ENCODE measurements at places on chromosomes 16 and 17.

GRCh38 chr16:53309457-53309856 lies 124.8 kb upstream of the RBL2 start:
- DNase-seq = no peak

GRCh38 chr16:68275611-68276191 lies 11.4 kb downstream of the SLC7A6 start:
- no peak for DNase-seq

DNA sequence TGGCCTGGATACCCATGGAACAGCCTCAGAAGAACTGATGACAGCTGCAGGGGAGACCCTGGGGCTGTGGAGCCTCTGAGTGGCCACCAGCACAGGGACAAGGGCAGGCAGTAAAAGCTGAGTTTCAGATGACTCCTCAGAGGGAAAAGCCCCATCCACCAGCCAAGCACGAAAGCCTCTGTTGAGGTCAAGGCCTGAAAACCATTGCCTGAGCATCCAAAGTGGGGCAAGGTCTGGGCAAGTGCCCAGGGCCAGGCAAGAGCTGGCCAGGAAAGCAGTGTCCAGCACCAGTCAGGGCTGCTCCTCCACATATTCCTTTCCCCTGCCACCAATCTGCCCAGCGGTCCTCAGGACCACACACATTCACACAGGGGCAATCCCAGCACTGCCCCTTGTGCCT lies 16.4 kb downstream of the ATP6V0D1 start:
- DNase-seq = no peak

DNA sequence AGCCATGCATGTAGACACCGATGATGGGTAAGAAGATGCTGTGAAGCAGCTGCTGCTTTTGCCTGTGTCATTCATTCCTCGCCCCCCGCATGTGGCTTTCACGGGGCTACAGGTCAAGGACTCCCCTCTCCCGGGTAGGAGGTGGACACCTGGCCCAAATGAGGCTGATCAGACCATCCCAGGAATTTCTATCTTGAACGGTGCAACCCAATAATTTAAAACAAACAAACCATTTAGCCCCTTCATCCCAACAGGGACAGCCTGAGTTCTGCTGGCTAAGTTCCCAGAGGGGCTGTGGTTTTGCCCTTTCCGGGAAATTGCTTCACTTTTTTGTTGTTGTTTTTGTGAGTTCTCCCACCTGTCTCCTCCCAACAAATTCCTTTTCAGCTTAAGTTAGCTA lies 137.7 kb upstream of the CDH5 start:
- no peak for DNase-seq

DNA sequence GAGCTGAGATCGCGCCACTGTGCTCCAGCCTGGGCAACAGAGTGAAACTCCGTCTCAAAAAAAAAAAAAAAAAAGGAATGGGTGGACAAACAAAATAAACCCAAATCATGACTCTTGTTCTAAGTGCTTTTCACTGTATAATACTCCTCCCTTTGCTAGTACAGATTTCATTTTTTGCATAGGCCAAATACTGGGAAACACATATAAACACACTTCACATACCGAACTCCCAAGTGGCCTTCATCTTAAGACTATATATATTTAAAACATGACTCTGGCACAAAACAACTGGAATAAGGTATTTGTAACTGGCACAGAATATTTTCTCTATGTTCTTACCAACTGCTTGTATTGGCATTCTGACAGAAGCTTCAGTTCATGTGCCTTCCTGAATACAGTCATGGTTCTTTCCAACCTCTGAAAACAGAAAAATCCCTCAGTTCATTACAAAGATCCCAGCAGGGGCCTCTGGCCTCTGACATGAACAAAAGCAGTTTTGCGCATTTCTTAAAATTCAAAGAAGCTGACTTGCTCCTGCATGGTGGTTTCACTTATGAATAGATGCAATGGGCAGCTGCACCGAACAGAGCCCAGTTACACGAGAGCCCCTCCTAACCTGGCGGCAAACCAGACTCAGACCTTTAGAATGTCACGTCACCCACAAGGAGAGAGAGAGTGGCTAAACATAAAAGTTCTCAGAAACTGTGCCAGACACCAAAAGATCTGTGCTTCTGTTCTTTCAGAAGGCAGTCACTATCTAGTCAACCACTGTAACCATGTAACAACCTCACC lies 19.1 kb upstream of the COPRS start:
- DNase-seq = no peak

- no peak for DNase-seq
These were observed 59.8 kb downstream of the ANKFN1 start for GRCh38 chr17:56213031-56213430.

DNA sequence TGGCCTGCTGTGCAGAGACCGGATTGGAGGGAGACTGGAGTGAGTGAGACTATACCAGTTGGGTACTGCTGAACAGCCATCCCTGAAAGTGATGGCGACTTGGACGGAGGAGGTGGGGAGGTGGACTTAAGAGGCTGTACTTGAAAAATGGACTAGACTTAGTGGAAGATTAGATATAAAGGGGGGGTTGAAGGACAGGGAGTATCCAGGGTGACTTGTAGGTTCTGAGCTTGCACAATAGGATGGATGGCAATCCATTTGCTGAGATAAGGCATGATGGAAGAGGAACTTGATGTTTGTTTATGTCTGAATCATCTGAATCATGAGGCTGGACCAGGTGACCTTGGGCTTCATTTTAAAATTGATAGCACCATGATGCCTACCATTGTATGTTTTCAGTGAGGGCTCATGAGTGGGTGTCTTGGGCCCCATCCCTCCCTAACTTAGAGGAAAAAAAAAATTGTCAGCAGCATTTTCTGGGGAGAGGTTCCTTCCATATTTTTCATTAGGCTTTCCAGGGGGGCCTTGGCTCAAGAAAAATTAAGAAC lies 41.2 kb downstream of the PRKCA start:
- no peak for DNase-seq

DNA sequence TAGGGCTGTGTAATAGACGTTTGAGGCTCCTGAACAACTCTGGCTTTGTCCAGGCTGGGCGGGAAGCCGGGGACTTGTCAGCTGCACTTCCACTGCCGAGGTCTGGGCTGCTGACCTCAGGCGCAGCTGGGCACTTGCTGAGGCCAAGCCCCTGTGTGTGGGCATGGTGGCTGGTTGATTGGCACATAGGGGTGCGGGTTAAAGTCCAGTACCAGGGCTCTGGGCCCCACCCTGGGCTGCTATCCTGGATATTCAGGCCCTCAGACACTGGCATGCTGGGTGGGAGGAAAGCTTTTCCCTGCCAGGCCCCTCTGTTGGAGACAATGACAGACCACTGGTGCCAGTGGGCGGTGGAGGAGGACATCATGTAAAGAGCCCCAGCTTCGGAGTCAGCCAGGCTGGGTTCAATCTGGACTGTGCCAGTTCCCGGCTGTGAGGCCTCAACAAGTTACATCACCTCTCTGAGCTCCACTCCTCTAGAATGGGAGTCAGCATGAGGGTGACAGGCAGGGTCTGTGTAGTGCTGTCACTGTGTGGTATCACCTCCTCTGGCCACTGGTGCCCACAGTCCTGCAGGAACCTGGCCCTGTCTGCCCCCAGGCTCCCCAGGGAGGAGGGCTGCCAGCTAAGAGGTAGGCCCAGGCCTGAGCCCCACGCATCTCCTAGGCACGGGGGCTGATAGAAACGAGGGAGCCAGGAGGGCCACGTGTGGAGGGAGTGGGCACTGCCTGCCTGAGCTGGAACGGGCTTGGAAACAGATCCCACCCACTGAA lies 42.5 kb downstream of the PSME3IP1 start:
- no peak for DNase-seq

GRCh38 chr16:11208916-11209665 lies 46.9 kb downstream of the SOCS1 start:
- no peak for DNase-seq

DNA sequence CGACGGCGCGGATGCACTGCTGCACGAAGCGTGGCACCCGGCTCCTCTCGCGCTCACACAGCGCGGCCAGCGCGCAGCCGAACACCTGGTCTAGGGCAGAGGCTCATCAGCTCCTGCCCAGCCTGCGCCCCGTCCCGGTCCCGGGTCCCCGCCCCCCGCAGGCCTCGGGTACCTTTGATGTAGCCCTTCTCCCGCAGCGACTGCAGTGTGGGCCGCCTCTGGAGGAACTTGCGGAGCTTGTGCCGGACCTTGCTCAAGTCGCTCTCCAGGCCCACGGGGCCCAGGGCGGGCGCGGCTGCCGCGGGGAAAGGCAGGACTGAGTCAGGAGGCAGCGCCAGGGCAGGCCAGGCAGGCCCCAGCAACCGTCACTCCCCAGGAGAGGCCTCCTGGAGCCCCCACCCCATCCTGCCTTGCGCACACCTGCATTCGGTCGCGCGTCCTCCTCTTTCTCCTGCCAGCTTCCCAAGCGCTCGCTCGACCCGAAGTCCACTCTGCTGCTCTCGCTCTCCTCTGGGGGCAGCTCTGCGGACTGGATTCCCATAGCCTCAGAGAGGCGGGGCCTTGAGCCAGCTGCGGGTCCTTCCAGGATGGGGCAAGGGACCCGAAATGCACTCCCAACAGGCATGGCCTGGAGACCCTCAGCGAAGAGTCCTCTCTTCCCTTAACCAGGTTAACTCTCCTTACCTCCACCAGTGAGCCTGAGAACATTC lies 36.0 kb downstream of the ARHGAP27 start:
- DNase-seq = no peak

DNA sequence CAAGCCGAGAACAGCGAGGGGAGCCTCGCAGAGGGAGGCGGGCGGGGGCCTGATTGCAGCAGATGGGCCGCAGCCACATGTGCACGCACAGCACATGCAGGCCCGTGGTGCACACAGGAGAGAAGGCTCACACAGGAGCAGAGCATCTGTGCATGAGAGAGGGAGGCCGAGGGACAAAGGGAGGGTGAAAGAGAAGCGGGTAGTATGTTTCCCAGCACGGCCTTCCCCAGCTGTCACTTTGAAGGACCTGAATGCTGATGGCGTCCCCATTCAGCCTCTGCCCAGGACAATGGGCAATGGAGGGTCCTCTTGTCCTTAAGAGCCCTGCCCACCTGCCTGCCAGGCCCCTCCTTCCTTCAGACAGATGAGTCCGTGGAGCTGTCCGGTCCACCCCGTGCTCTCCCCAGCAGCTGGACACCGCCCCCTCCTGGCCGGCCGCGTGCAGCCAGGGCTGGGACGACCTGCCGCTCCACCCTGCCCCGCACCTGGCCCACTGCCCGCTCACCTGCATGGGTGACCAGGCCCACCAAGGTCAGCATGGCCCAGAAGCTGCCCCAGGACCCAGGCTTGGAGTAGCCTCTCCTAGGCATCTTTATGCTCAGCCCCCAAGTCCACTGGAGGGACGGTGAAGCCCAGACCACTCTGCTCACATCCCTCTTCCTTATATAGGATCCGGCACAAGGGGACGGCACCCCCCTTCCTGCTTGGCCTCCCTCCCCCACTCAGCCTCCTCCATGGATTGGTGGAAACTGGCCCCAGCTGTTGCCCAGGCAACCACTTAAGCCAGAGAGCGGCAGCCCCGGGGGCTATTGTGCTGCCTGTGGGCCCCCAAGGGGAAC lies at the start of gene BTBD17:
BTBD17 (minus strand) TSS at position 639 of the 839 bp plus-strand sequence; CDS start at position 590, 49 bp downstream.
- DNase-seq = no peak

Data from left renal cortex interstitium (tissue), 4 donors.